ENCODE measurements at places on chromosomes 11 and 22. TPM values are rescaled to one million over a fixed set of nuclear protein-coding genes. Genes with fewer than 3 reads are reported as not detected.

- H3K4me3 ChIP-seq = peak overlapping the region; percentile 85
- peaks cover 29% of the 10 kb centered on the region for H3K4me1 ChIP-seq
- H3K27me3 ChIP-seq = no peaks in the 10 kb centered on the region
Observed at GRCh38 chr11:64778223-64778472, 194 bp downstream of the SF1 start.

ADM2 gene
- 1.5 TPM for total RNA-seq

DNA sequence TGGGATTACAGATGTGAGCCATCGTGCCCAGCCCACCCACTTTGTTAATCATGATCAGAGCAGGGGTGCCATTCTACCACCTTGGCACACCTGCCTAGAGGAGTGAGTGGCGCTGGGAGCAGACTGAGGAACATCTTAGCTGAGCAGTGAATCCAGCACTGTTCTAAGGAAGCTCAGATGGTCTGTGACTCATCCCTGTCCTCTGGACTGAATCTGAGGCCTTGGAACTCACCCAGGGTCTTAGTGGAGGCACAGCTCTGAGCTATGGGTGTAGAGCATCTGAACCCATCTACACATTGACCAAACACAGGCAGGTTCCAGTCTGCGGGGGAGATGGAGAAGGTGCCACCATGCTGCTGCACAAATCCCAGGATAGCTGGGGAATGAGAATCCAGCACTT lies 14.9 kb downstream of the PGAP2 start:
- no peaks in the 10 kb centered on the region for H3K4me1 ChIP-seq
- peaks cover 19% of the 10 kb centered on the region for H3K36me3 ChIP-seq
- no peak for DNase-seq

DNA sequence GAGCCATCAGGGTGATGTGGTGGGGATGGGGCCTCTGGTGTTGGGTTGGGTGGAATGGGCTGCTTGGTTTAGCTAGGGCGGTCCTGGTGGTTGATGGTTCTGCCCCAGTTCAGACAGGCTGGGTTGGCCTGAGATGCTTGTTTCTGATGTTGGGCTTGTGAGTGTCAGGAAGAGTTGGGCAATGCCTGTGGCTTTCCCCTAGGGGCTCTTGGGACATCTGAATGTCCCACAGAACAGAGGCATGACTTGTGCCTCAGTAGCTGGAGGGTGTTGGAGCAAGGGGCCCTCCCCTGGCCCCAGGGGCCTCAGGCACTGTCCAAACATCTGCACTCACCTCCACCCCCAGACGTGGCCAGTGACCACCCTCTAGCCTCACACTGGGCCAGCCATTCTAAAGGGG lies 14.0 kb upstream of the CTSD start:
- DNase-seq = no peak
- H3K4me1 ChIP-seq = peaks cover 3% of the 10 kb centered on the region
- H3K36me3 ChIP-seq = no peaks in the 10 kb centered on the region
- H3K27me3 ChIP-seq = peaks cover 14% of the 10 kb centered on the region
- H3K4me3 ChIP-seq = no peak overlapping the region
- no peak overlapping the region for H3K27ac ChIP-seq

DNA sequence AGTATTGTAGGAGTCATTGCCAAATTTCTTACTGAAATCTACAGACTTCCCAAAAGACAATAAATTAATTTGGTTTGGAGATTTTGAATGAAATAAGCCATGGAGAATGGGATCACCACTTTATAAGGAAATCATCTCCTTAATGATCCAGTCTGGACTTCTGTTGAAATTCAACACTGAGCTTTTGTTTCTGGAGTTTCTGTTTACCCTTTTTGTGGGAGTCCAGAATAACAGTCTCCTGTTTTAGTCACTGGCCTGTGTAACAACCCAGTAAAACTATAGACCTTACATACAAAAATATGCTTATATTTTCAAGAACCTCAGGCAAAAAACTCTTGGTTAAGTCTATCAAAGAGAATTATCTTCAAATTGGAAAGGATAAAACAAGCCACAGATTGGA lies 321.7 kb upstream of the PLET1 start:
- no peak overlapping the region for H3K27ac ChIP-seq
- no peak for DNase-seq
- H3K4me3 ChIP-seq = no peak overlapping the region
- peaks cover 2% of the 10 kb centered on the region for H3K27me3 ChIP-seq

DNA sequence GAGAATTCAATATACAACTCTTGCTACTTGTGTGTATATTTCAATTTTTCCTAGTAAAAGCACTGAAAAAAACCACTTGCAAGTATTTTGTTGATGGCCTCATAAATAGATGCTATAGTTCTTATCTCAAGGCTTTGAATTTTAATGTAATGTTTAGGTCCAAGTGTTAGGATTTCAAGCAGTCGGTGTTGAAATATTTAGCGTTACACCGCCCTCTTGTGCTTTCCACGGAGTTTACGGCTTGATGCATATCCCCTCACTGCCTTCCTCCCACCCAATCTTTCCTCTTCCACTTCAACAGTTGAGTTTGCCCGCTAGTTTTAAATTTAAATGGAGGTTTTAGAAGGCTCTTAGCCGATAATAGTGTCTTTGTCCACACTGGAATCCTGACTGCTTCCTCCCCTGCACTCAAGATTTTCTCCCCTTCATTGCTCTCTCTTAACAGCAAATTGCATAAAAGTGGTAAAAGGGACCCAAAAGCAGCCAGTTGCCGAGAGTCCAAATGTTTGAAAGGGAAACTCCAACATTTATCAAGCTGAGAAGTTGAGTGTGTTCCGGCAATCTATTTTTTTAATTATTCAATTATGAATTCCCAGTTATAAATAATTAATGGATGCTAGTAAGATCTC lies 25.9 kb upstream of the HTATIP2 start:
- H3K27me3 ChIP-seq = peaks cover 31% of the 10 kb centered on the region
- H3K4me3 ChIP-seq = no peak overlapping the region
- H3K27ac ChIP-seq = no peak overlapping the region
- no peak for DNase-seq

GRCh38 chr11:11532574-11532973 lies 89.2 kb downstream of the GALNT18 start:
- no peaks in the 10 kb centered on the region for H3K27me3 ChIP-seq
- no peak overlapping the region for H3K4me3 ChIP-seq
- H3K4me1 ChIP-seq = peaks cover 5% of the 10 kb centered on the region
- H3K36me3 ChIP-seq = no peaks in the 10 kb centered on the region

- no peak for DNase-seq
- H3K36me3 ChIP-seq = no peaks in the 10 kb centered on the region
- no peak overlapping the region for H3K27ac ChIP-seq
Observed at GRCh38 chr11:39810358-39810757, 1649.1 kb downstream of the LRRC4C start.

UPK3A gene
- 0.87 TPM for total RNA-seq

DNA sequence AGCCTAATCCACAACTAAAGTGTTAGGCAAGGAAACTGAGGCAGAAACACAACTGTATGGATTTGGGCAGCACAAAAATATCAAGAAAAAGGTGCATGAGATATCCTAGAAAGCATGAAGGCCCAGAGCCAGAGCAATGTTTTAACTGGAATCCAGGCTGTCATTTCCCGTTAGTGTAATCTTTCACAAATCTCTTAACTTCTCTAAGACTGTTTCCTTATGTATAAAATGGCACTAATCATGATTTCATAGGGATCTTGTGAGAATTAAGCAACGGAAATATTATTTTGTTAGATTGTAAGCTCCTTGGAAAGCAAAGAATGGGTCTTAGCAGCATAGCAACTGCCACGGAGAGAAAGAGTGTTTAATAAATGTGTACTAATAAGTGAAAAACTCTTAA lies 14.7 kb upstream of the SYTL2 start:
- no peak for DNase-seq
- peaks cover 39% of the 10 kb centered on the region for H3K4me1 ChIP-seq
- H3K27ac ChIP-seq = no peak overlapping the region
- H3K4me3 ChIP-seq = no peak overlapping the region
- H3K36me3 ChIP-seq = no peaks in the 10 kb centered on the region
- H3K27me3 ChIP-seq = no peaks in the 10 kb centered on the region

PYGM gene
- 7.6 TPM for total RNA-seq

Data from mesothelial cell of epicardium (in vitro differentiated cells).